ENCODE measurements at places on chromosomes 3 and 15.
A peak's percentile ranks its signal among the peaks of the same experiment; 100 is the strongest.

DNA sequence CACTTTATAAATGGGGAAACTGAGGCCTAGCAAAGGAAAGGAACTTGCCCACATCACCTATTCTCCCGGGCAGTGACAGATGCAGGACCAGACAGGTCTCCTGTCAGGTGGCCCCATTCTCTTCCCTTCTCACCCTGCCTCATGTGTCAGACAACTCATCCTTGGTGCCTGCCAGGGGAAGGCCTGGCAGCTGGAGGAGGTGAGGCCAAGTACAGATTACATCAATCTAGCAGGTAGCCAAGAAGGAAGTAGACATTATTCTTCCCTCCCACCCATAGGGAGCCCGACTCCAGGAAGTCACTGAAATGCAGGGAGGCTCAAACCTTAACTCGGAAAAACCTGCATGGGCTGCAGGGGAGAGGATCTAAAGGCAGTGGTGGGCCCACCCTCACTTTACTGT, 39.6 kb downstream of the DAPK2 start:
- DNase-seq, result no peak

DNA sequence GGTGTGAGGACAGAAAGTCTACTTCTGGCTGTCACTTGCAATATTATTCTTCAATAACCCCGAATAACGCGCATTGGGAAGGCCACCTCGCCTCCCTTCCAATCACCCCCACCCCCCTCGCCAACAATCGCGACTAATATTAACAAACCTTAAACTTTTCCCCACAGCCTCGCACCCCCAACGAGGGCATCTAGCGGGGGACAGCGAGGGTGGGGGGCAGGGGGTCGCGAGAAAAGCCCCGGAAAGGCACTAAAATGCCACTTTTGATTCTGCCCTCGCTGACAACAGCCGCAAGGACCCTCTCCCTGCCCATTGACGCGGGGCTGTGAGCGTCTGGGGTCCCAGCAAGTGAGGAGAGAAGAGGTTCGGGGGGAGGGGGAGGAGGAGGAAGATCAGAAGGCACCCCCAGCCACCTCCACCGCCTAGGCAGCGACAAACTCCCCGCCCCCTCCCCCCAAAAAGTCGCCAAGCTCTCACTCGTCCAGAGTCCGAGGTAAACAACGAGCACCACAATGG, 868 bp downstream of the SATB1 start:
- no peak for DNase-seq

DNA sequence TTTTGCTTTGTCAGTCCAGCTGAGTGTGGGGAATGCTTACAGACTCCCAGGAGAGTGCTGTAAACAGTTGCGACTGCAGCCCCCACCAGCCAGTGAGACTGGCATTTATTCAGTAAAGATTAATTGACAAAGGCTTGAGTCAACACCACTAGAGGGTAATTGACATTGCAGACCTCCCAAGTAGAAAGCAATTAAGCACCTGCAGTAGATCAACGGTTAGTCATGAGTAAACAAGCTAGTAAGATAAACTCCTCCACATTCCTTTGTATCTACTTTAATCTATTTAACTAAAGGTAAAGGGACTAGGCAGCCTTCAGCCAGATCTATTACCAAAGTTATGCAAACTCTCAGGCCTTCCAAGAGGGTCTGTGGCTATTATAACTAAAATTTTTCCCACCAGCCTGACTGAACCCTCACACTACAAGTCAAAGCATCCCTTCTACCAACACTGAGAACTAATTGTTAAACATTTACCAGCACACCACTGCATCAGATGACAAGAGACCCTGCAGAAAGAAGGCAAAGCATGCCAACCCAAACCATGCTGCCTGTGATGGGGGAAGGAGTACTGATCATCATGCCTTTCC, 30.5 kb upstream of the GALNT15 start:
- no peak for DNase-seq

GRCh38 chr15:42073418-42073817, 20.9 kb downstream of the PLA2G4D start:
- DNase-seq, result no peak

DNA sequence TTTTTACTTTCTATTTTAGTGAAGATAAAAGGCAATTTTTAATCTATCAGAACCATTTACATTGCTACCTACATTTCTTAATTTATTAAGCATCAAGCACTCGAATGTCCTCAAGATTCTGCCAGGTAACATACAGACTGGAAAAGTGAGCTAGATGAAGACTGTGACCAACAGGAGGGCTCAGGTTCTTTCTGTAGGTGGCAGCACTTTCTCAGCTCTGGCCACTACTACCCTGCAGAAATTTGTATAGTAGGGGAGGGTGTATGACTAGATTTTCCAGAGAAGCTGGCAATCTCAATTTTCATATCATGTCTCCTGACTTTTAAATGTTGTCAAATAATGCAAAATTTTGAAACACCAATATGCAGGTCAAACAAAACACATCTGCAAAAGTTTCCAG, 165.0 kb upstream of the SUCLG2 start:
- DNase-seq, result peak; percentile 0

GRCh38 chr15:90471769-90472168, 58.0 kb upstream of the CRTC3 start:
- DNase-seq, result no peak

DNA sequence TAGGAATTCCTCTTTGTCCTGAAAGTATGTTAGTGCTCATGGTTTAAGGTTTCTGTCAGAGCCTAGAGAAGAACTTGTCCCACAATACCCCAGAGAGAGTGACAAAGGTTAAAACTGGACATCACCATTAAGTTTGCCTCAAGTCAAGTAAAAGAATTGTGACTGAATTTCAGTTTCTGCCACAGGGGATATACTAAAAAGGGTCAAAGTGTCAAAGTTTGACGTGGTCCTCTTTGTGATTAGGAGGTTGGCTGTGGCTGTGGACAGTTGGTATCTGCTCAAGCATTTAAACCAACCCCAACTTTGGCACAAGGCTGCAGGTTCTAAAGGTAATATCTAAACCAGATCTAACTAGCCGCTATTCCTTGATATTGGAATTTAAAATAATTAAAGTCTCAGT, 26.1 kb downstream of the FMN1 start:
- no peak for DNase-seq

DNA sequence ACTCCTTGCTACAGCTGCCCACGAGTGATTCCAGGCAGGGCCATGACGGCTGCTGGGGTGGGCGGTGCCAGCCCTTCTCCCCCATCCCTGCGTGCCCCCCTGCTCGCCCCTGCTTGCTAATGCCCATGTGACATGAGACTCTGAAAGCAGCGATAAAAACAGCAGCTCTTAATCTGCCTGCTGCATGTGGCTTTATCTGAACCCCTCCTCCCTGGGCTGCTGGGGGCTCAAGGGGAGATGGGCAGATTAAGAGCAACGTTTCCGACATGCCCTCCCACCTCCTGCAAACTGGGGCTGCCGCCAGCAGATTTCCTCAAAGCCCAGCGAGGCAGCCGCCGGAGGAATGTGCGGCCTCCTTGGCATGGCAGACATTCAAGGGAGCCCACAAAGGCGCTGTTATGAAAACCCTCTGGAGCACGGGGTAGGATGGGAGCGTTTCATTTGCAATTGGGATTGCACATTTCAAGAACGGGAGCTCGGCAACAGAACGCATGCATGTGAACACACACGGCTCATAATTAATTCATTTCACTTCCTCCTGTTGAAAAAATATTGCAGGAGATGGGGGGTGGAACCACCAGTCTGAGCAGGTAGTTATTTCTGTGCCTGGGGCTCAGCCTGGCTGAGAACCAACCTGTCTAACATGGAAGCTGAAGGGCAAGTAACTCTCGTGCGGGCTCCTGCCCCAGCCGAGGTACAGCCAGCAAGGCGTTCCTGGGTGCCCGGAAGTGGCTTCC, 504.2 kb upstream of the PROK2 start:
- no peak for DNase-seq

DNA sequence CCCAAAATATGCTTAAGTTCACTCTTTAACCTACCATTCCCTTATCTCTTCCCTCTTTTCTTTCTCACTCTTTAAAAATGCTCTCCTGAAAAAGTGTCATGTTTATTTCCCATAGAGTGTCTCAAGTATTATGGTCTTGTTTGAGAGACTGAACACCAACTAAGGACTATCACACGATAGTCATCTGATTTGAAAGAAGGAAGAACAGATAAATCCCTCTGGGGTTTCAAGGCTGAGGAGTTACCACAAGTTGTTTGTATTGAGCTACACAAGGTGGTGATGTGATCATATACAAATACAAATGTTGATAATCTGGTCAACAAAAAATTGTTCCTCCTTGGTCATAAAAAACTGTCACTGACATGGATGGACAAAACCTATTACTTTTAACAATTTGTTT, 13.8 kb downstream of the MEIS2 start:
- no peak for DNase-seq

DNA sequence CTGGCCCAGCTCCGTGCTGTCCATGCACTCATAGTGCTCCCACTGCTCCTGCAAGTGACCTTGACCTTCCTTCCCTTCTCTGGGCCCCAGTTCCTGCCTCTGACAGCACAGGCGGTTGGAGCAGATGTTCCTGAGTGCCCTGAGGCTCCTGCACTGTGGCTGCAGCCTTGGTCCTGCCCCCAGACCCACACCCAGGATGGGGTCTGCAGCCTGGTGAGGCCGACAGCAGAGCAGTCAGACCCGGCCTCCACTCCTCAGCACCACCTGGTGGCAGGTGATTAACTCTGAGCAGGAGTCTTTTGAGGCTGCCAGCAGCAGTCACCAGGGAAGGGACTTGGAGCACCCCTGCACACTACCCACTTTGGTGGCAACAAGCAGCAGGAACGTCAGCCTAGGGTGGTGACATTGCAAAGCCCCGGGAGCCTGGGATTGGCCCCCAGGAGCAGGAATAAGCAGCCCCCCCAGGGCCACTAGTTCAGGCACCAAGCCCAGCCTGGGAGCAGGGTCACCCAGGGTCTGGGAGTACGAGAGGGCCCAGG, 64.6 kb downstream of the CYP11A1 start:
- peak; percentile 40 for DNase-seq

DNA sequence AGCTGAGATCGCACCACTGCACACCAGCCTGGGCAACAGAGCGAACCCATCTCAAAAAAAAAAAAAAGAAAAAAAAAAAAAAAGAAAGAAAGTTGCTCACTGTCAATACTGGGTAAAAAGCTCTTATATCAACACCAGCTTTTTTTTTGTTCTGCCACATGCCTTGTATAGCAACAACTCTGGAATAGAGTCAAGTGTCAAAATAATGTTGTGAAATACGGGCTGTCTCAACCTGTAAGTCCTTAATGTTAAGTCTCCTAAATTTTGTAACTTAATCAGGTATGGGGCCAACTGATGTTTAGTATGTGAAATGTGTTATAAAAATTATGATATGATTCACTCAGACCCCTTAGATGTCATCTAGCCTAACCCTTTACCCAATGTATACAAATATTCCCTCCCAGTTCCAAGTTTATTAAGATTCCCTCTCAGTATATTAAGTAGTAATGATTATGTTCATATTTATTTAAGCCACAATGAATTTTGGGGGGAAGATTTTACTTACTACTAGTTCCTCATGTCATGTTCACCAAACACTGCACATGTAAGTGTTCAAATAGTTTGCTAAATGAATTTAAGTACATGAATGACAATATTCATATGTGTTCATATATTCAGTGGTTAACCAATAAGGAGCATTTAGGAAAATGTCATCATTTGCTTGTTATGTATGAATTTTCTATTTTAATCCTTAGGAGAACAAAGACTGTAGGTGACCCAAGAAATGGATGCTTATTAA, 52.2 kb downstream of the GPR160 start:
- DNase-seq, result no peak

GRCh38 chr3:149767720-149768119, 15.4 kb upstream of the COMMD2 start:
- DNase-seq, result no peak

DNA sequence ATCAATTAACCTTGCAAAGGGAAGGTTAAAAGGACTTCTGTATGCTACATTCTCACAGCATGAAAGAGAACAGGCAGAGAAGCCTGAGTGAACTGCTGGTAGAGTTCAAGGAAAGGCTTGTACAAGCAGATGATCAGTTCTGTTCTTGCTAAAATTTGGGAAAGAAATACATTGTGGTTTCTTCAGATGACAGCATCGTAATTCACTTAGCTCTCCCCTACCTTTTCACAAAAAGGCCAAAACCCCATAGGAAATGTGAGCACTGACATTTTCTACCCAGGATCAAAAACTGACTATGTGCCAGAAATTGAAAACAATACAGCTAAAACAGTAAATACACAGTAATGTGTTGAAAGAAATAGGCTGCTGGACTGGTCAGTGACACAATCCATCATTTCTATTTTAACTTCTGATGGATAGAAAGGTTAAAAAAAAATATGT, 216.4 kb downstream of the DPH6 start:
- DNase-seq, result no peak

DNA sequence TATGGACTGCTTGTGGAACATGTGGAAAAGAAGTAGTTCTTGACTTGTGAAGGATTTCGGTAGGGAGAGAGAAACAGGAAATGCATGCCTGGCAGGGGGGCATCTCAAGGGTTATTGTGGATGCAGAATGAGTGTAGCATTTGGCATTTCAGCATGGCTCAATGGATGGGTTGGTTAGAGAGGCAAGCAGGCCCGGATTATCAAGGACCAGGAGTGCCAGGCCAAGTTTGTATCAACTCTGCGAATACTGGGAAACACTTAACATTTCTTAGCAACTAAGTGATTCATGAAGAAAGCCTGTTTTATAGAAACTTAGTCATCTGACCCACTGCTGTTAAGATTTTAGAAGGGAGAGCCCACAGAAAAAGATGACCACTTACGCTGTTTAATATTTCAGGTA, 33.6 kb downstream of the KIF15 start:
- DNase-seq, result no peak

GRCh38 chr15:62653122-62653521, 389.4 kb upstream of the TPM1 start:
- no peak for DNase-seq

GRCh38 chr3:142904639-142905436, 16.0 kb upstream of the PCOLCE2 start:
- peak; percentile 17 for DNase-seq

- DNase-seq, result no peak
Measured at GRCh38 chr3:9298236-9298635, 48.8 kb upstream of the SRGAP3 start.

GRCh38 chr15:101618076-101618475, 34.1 kb downstream of the TM2D3 start:
- DNase-seq, result no peak

GRCh38 chr3:108667312-108667711, 77.8 kb downstream of the DZIP3 start:
- DNase-seq, result no peak

DNA sequence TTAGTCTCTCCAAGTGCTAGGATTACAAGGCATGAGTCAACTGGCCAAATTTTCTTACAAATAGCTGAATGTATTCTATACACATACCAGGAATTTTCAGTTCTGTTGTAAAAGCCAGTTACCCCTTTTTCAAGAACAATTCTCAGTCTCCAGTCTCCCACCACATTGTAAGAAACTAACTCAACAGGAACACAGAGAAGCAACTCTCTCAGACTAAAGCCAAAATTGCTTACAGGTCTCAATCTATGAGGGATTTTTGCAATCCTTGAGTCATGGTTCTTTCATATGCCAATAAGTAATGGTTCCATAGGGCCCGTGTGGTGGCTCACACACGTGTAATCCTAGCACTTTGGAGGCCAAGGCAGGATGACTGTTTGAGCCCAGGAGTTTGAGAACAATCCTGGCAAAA, 8.5 kb downstream of the IP6K2 start:
- no peak for DNase-seq

- DNase-seq, result no peak
Measured at GRCh38 chr3:108178676-108179075, 43.5 kb downstream of the IFT57 start.

Data from activated CD4-positive, alpha-beta T cell treated with anti-CD3 and anti-CD28 coated beads, Interleukin-2, Interleukin-6, amounts not matched to agents 100 ng/mL and 50 ng/mL, durations not matched to agents 16 hours and 8 hours (primary cell).